ENCODE measurements at places on chromosomes 1 and 21.

DNA sequence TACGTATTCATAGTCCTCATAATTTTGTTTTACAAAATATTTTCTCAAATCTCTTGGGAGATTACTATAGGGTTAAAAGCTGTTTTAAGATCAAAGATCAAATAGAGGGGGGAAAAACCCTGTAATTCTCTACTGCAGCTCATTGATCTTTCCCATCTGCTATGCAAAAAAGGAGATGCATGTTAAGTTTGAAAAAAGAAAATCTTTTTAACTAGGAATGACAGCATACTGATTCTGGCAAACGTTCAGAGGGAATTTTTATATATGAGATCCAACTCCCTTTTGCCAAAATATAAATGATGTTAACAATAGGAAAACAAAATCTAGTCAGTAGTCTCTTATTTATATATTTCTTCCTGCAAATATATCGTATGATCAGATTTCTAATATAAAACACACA lies 69.1 kb downstream of the SMYD3 start:
- no peak for DNase-seq

- DNase-seq = no peak
Measured at GRCh38 chr21:37993071-37993470, 76.8 kb upstream of the KCNJ6 start.

- DNase-seq = no peak
Measured at GRCh38 chr1:206143537-206144172, 26.5 kb upstream of the AVPR1B start.

GRCh38 chr1:156894001-156894400 lies 483 bp downstream of the PEAR1 start:
- no peak for DNase-seq

- no peak for DNase-seq
Measured at GRCh38 chr1:21955501-21956281, 18.6 kb upstream of the HSPG2 start.

- no peak for DNase-seq
Measured at GRCh38 chr1:24266998-24267397, 52.2 kb upstream of the GRHL3 start.

GRCh38 chr1:159307346-159308020 lies 5.3 kb downstream of the FCER1A start:
- peak; percentile 36 for DNase-seq
